Lung (tissue), 17 donors: ENCODE measurements at places on chromosomes 11 and 22. TPM values are rescaled to one million over a fixed set of nuclear protein-coding genes. Genes with fewer than 3 reads are reported as not detected.
A peak's percentile ranks its signal among the peaks of the same experiment; 100 is the strongest.

Gene PATE2
- not detected for total RNA-seq

Gene ABCG4
- 0.28 TPM for total RNA-seq

Gene C11orf91
- total RNA-seq = not detected

Gene NEFH
- 0.61 TPM for total RNA-seq

Gene TTC38
- 32.2 TPM for total RNA-seq

Gene ABCC8
- 3.9 TPM for total RNA-seq

Gene DDX6
- total RNA-seq = 209 TPM

Gene CSKMT
- total RNA-seq = 5.3 TPM

Gene DDI1
- total RNA-seq = not detected

Gene EXPH5
- 28.8 TPM for total RNA-seq

Gene SCT
- not detected for total RNA-seq

Gene HTR3B
- not detected for total RNA-seq

- no peaks in the 10 kb centered on the region for H3K4me1 ChIP-seq
- DNase-seq = peak; percentile 34
- H3K27ac ChIP-seq = no peak overlapping the region
- no peaks in the 10 kb centered on the region for H3K36me3 ChIP-seq
- H3K4me3 ChIP-seq = no peak overlapping the region
Measured at GRCh38 chr11:5297721-5298323, 3.9 kb downstream of the OR51B4 start.

GRCh38 chr22:27915986-27916385 is 3.1 kb downstream of the PITPNB start:
- H3K36me3 ChIP-seq = no peaks in the 10 kb centered on the region
- no peak overlapping the region for H3K27ac ChIP-seq
- DNase-seq = no peak
- H3K4me3 ChIP-seq = no peak overlapping the region
- H3K4me1 ChIP-seq = peaks cover 82% of the 10 kb centered on the region

GRCh38 chr11:126456783-126457542 is 101.5 kb downstream of the ST3GAL4 start:
- H3K4me1 ChIP-seq = peaks cover 6% of the 10 kb centered on the region
- H3K27ac ChIP-seq = no peak overlapping the region
- H3K36me3 ChIP-seq = no peaks in the 10 kb centered on the region
- H3K27me3 ChIP-seq = peaks cover 5% of the 10 kb centered on the region
- DNase-seq = no peak

DNA sequence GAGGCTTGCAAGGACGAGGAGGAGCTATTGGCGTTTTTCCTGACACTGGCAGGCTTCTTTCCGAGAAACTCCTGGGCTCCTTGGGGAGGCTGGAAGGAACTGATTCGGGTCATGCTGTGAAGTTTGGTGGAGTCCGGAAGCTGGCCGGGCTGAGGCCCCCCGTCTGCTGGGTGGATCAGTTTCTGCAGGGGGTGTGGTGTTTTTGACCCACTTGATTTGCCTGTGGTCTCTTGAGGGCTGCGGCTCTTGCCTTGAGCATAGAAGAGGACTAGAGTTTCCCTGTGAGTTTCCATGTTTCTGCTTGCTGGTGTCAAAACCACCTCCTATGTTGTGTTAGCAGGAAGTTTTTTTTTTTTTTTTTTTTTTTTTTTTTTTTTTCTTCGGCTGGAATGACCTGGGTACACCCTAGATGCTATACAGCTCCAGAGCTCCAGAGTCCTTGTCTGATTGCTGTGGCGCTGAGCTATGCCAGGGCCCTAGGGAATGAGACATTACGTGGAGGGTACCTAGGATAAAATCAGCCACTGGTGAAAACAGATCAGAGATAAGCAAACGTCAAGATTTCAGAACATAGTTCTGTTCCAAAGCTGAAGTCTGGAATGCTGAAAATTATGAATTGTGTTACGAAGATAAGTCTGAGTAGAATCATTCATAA is 728 bp downstream of the TBC1D22A start:
- DNase-seq = peak; percentile 45
- peak overlapping the region; percentile 86 for H3K4me3 ChIP-seq
- H3K4me1 ChIP-seq = peaks cover 21% of the 10 kb centered on the region
- H3K27ac ChIP-seq = peak overlapping the region; percentile 86
- H3K36me3 ChIP-seq = no peaks in the 10 kb centered on the region

GRCh38 chr22:17785185-17786184 is 11.2 kb upstream of the BID start:
- H3K4me1 ChIP-seq = peaks cover 8% of the 10 kb centered on the region
- no peaks in the 10 kb centered on the region for H3K36me3 ChIP-seq
- no peak for DNase-seq
- peaks cover 3% of the 10 kb centered on the region for H3K27me3 ChIP-seq

- no peak overlapping the region for H3K4me3 ChIP-seq
- H3K27ac ChIP-seq = no peak overlapping the region
- H3K27me3 ChIP-seq = no peaks in the 10 kb centered on the region
- H3K4me1 ChIP-seq = peaks cover 27% of the 10 kb centered on the region
- no peaks in the 10 kb centered on the region for H3K36me3 ChIP-seq
- no peak for DNase-seq
Measured at GRCh38 chr11:86063536-86063935, 5.3 kb downstream of the PICALM start.

DNA sequence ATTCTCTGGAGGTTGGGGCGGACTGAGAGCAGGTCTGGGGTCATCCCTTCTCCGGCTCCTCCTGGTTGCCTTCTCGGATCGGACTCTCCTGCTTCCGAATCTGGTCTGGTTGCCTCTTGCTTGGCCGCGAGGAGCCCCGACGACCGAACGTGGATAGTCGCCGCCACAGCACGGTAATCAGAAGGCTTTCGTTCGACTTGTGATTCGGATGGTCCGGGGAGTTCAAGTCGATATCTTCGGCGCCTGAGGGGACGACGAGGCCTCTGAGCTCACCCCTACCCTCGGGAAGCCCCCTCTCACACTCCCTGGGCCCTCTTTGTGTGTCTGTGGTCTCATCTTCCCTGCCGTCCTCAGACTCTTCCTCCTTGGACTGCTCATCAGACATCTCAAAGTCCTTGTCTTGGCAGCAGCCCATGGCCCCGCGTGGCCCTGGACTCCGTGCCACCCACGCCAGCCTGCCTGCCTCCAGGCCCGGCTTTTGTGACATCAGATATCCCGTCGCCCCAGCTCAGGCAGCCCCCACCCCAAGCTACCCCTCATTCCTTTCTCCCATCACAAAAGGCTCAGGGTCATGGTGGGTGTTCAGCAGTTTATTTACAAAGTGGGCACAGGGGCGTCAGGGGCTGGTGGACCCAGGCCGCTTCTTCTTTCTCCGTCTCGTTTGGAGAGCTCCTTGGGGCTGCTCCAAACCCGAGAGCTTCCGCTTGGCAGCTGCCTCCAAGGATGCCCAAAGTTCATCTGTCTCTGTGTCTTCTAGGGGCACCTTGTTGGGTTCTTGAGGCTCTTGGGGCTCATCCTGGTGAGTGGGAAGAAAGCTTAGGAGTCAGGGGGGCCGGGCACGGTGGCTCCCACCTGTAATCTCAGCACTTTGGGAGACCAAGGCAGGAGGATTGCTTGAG is at the start of gene TEX54:
Gene TEX54 (minus strand): TSS at position 506 of the 899 bp plus-strand sequence.
- peak within 1 kb of the TSS; percentile 74 for H3K4me3 ChIP-seq
- H3K27me3 ChIP-seq = no peaks in the 10 kb centered on the region
- H3K36me3 ChIP-seq = peaks cover 28% of the 10 kb centered on the region

DNA sequence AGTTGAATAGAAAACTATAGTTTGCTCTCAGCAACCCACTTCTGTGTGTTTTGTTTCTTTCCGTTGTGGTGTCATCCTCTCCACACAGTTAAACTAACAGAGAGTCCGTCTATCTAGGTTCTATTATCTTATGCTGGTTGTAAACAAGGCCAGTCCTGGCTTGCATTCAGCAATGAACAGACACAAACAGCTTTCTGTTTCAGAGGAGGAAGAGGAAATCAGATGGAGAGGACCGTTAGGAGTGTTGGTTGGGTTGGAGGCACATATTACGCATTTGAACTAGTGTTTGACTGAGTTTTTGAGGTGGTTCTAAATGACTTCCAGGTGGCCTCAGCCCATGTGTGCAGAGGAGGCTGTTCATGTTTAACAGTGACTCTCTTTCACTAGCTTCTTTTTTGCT is 129.5 kb upstream of the SORL1-AS1 start:
- DNase-seq = no peak
- H3K4me3 ChIP-seq = no peak overlapping the region
- H3K27ac ChIP-seq = no peak overlapping the region
- peaks cover 3% of the 10 kb centered on the region for H3K4me1 ChIP-seq

DNA sequence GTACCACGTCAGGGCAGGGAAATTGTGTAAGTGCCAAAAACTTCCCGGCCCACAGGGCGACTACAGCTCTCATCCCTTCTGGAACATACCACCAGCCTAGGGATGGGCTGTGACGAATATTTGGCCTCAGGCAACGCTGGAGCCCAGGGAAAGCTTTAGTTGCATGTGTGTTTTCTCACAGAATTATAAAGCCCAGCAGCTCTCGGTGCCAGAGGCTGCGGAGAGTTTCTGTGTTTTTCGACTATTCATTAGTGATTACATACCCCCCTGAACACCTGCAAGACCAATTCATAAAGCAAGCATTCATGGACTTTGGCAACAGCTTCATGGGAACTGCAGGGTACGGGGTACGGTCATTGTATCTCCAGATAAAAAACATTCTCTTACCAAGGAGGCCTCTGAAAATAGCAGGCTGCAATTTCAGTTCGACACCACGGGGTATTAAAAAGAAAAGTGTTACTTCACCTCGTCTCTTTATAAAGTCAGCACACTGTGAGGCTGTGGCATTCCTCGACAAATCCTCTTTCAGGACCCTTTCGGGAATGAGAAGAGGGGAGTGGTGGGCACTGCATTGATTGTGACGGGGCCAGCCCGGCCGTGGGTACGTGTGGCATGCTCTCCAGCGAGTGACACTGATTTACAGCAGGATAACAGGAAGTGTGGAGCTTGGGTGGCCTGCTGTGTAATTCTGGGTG is 243.6 kb upstream of the SORL1-AS1 start:
- H3K27me3 ChIP-seq = no peaks in the 10 kb centered on the region
- no peaks in the 10 kb centered on the region for H3K4me1 ChIP-seq
- peak overlapping the region; percentile 52 for H3K27ac ChIP-seq
- no peak overlapping the region for H3K4me3 ChIP-seq
- no peaks in the 10 kb centered on the region for H3K36me3 ChIP-seq
- no peak for DNase-seq

- DNase-seq = no peak
- no peaks in the 10 kb centered on the region for H3K27me3 ChIP-seq
- H3K36me3 ChIP-seq = no peaks in the 10 kb centered on the region
- H3K4me1 ChIP-seq = no peaks in the 10 kb centered on the region
- no peak overlapping the region for H3K27ac ChIP-seq
Measured at GRCh38 chr11:84264066-84264465, 977.9 kb upstream of the CCDC90B start.

- H3K4me3 ChIP-seq = no peak overlapping the region
- H3K36me3 ChIP-seq = no peaks in the 10 kb centered on the region
- H3K4me1 ChIP-seq = no peaks in the 10 kb centered on the region
Measured at GRCh38 chr11:30902929-30903328, 316.8 kb upstream of the MPPED2 start.

GRCh38 chr11:118916842-118917388 is 8.8 kb downstream of the BCL9L start:
- peak overlapping the region; percentile 93 for H3K27ac ChIP-seq
- peak; percentile 82 for DNase-seq
- H3K4me1 ChIP-seq = peaks cover 79% of the 10 kb centered on the region
- no peak overlapping the region for H3K4me3 ChIP-seq

- H3K4me1 ChIP-seq = peaks cover 35% of the 10 kb centered on the region
- peak; percentile 93 for DNase-seq
- H3K27ac ChIP-seq = peak overlapping the region; percentile 41
- H3K36me3 ChIP-seq = peaks cover 8% of the 10 kb centered on the region
Measured at GRCh38 chr22:45318168-45318557, 8.4 kb downstream of the FAM118A start.

DNA sequence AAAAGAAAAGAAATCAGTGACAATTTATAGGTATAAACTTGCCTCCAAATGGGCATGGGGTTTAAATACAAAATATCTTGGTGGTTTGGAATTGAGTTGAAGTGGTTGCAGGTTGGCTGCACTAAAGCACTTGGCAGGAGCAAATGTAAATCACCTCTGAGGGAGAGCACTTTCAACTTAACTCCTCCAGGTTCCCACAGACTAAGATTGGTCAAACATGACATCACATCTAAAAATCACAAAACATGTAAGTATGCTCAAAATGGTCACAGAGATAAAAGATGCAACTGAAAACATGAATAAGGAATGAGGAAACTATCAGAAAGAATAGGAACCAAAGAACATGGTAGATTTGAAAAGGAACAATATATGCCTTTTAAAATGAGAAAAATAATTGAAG is 12.3 kb upstream of the SHANK3 start:
- H3K27ac ChIP-seq = no peak overlapping the region
- DNase-seq = no peak
- H3K4me1 ChIP-seq = peaks cover 5% of the 10 kb centered on the region
- no peaks in the 10 kb centered on the region for H3K36me3 ChIP-seq

DNA sequence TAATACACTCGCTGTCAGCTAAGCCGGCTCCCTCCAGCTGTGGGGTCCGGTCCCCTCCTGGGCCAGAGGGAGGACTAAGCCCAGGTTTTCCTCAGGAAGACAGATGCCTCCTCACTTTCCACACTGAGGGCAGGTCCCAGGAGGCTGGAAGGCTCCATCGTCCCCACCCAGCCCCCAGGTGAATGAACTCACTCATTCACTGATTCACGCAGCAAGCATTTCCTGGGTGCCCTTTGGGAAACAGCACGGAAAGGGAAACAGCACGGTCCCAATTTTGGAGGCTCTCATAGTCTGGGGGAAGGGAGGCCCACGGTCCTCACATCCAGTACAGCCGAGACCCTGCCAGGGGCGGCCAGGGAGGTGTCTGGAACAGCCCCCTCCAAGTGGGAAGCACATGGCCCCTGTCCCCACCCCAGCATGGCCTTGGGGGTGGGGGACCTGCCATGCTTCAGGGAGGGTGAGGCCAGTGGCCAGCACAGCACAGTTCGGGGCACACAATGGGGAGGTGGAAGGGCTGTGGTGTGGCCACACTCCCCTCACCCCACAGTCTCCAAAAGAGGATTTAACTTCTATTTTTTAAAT is 9.3 kb upstream of the TH start:
- no peak overlapping the region for H3K4me3 ChIP-seq
- no peaks in the 10 kb centered on the region for H3K4me1 ChIP-seq
- H3K27ac ChIP-seq = no peak overlapping the region
- no peaks in the 10 kb centered on the region for H3K27me3 ChIP-seq
- H3K36me3 ChIP-seq = no peaks in the 10 kb centered on the region

GRCh38 chr11:9663699-9664275 is at the start of gene SWAP70:
SWAP70 (plus strand) TSS chr11:9664077; CDS start chr11:9664180, 103 bp downstream.
- no peaks in the 10 kb centered on the region for H3K27me3 ChIP-seq
- DNase-seq = peak; percentile 93
- no peaks in the 10 kb centered on the region for H3K36me3 ChIP-seq
- H3K4me3 ChIP-seq = peak within 1 kb of the TSS; percentile 78

GRCh38 chr11:74754507-74755252 is 6.0 kb downstream of the RNF169 start:
- H3K27ac ChIP-seq = no peak overlapping the region
- H3K4me3 ChIP-seq = no peak overlapping the region
- peaks cover 17% of the 10 kb centered on the region for H3K4me1 ChIP-seq
- no peaks in the 10 kb centered on the region for H3K27me3 ChIP-seq
- H3K36me3 ChIP-seq = no peaks in the 10 kb centered on the region
